NCI-H1436 treated with DMSO at 0.1 percent for 48 hours (cell line): ENCODE measurements at places on chromosomes 6 and 20.

DNA sequence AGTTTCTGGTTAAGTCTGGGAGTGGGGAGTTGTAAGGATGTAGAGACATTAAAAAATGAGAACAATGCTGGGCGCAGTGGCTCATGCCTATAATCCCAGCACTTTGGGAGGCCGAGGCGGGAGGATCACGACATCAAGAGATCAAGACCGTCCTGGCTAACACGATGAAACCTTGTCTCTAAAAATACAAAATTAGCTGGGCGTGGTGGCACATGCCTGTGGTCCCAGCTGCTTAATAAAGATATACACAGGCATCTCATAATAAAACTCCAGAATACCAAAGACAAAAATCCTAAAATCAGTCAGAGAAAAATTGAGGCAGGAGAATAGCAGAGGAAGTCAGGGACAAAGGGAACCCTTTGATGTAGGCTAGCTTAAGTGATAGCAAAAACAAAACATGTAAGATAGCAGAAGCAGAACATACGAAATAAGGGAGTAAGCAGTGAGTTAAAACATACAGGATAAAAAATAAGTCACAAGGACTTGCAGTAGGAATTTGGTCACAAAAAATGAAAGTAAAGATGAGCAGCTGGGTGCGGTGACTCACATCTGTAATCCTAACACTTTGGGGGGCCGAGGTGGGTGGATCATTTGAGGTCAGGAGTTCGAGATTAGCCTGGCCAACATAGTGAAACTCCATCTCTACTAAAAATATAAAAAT, 23.6 kb downstream of the DDX43 start:
- no peak for DNase-seq

- no peak for DNase-seq
Measured at GRCh38 chr6:156832669-156833068, 55.5 kb downstream of the ARID1B start.

DNA sequence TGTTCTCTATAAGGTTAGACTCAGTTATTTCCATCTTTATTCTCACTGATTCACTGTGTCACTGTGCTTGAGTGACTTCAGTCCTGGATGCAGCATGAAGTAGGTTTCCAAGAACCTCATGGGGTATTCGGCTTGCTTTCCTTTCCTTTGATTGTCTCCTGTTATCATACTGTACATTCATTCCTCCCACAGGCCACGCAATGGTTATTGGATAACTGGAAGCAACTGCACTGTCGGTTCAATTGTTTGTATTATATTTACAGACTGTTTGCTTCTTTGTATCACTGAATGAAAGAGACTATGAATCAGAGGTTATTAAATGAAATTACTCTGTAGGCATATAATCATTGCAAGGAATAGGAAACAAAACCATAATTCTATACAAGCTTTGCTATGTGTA, 129.4 kb downstream of the MAP7 start:
- DNase-seq: no peak

GRCh38 chr6:82917346-82918064, 148.1 kb downstream of the UBE3D start:
- no peak for DNase-seq

- DNase-seq: no peak
Measured at GRCh38 chr6:6758915-6759654, 170.6 kb downstream of the LY86 start.

DNA sequence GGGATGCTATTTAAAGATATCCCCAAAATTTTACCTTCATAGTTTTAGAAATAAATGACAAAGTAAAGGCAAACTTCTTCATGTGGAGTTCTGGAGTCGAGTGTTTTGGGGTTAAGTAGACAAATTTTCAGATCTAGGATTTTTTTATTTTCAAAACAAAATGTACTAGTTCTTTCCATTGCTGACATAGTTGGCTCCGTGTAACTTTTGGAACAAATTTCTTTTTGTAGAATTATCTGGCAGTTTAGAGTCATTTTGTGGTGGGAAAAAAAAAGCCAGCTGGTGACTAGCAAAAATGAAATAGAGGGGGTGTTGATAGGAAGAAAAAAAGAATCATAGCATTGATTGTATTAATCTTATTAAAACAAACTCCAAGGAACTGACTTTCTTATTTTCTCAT, 131.6 kb upstream of the TCF21 start:
- no peak for DNase-seq
